ENCODE measurements at places on chromosomes 1 and 21.

GRCh38 chr1:244035358-244035757 lies 15.7 kb upstream of the ZBTB18 start:
- no peak for DNase-seq

DNA sequence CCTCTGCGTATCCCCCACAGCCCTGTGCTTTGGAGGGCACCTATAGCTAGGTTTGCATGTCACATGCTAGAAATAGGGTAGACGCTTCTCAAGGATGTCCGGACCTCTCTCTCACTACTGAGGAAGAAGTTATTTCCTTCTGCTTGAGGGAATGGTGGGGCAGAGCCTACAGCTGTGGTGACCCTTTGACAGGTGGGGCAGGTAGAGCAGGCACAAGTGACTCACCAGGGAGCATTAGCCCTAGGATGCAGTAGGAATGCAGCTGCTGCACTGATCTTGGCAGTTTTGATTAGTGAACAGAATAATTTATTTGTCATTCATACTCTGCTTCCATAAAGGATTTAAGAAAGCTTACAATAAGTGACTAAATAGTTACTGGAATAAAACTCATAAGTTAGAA lies 129.6 kb upstream of the HOOK1 start:
- DNase-seq: no peak

GRCh38 chr21:32698971-32699693 lies 28.7 kb downstream of the SYNJ1 start:
- DNase-seq: no peak

- DNase-seq: no peak
These were observed 2.9 kb upstream of the PTPRC start for GRCh38 chr1:198635964-198636363.

DNA sequence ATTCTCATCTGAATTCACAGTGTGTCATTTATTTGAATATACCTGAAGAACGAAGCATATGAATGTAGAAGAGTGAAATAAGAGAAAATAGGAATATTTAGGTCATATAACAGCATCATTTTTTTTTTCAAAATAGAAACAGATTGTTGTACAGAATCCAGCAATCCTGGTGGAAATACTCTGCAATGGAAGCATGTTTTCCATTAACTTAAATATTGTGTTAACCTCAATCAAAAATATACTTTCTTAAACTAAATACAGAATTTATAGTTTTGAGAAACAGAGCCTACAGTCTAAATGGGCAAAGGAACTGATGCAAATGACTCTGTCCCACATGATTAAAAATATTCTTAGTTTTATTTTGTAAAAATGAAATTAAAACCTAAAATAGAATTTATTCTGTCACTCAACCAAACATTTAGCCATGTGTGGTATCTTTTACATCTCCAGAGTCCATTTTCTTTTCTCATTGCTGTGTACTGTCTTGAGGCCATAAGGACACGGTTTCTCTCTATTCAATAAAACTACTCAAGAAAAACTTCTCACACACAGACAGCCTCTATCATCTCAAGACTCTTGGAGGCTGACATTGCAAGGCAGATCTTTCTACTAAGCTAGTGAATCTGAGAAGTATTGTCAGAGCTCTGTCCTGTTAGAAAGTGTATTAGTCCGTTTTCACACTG lies 322.6 kb downstream of the LTN1 start:
- DNase-seq: no peak

DNA sequence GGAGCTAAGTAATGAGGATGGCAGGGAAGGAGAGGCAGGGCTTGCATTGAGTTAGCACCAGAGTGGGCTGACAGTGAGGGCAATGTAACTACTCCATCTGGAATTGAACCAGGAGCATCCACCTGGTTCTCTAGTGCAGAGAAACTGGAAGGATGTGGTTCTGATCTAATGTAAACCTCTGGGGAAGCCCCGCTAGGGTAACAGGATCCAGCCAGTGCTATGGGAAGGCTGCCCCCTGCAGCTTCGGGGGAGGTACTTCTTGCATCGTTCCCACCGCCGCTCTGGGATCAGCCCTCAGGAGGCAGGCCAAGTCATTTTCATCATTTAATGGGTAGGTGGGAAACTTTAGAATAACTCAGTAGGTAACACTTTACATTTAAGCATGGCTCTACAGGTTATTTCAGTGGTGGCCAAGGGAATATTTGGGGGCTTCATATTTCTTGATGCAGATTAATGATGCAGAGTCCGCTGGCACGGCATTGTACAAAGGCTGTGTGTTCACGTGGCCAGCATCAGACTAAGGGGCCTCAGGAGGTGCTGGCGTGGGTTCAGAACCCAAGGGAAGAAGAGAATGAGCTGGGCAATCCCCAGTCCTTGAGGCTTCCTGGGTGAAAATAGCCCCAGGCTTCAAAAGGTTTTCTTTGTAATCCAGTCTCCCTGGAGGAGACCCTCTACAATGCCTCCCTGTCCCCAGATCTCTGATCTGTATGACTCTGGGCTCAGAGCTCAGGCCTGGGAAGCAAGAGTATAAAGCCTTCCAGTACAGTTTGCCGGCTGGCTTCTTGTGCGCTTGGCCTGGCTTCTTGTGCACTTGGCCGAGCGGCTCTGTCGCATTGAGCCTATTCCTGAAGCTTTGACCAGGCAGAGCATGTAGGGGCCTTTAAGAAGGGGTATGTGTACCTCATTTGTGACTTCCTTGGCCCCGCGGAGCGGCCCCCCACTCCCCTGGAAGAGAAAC lies 26.4 kb upstream of the KAZN start:
- DNase-seq: no peak

DNA sequence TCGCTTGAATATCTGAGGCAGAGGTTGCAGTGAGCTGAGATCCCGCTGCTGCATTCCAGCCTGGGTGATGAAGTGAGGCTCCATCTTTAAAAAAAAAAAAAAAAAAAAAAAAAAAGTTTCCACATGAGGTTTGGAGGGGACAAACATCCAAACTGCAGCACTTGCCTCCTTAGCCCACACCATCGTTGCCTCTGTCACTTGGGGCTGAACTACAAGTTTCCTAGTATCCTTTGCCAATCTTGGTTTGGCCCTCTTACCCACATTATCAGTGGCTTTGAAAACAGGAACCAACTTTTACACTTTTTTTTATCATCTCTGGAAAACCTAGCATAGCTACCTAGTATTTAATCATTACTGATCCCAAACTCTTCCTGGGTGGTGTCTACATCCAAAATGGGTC lies 59.2 kb downstream of the CLSTN1 start:
- DNase-seq: no peak
